Stimulated activated CD4-positive, alpha-beta T cell treated with anti-CD3 and anti-CD28 coated beads, Interleukin-15, amount 100 ng/mL, for 24 hours (primary cell): ENCODE measurements at places on chromosomes 16 and 17.
A peak's percentile ranks its signal among the peaks of the same experiment; 100 is the strongest.

- DNase-seq, result no peak
Measured at GRCh38 chr16:7290682-7291081, 42.0 kb upstream of the RBFOX1 start.

- no peak for DNase-seq
Measured at GRCh38 chr16:17887963-17888362, 417.2 kb upstream of the XYLT1 start.

DNA sequence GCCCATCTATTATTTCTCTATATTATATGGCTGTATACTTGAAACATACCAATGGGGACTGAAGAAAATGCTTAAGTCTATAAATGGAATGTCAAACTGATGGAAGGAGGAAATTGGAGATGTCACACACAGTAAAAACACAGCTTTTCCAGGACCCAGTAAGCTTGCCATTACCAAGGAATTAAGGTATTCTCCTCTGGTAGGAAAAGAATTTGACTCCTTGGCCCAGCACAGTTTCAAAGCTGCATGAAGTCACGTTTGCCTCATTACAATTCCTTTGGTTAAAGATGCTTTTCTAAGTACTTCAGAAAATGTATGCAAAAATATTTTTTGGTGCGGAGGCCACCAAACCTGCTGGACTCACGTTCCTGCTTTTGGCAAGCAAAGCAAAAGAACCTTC, 48.5 kb downstream of the CDH13 start:
- DNase-seq, result no peak

DNA sequence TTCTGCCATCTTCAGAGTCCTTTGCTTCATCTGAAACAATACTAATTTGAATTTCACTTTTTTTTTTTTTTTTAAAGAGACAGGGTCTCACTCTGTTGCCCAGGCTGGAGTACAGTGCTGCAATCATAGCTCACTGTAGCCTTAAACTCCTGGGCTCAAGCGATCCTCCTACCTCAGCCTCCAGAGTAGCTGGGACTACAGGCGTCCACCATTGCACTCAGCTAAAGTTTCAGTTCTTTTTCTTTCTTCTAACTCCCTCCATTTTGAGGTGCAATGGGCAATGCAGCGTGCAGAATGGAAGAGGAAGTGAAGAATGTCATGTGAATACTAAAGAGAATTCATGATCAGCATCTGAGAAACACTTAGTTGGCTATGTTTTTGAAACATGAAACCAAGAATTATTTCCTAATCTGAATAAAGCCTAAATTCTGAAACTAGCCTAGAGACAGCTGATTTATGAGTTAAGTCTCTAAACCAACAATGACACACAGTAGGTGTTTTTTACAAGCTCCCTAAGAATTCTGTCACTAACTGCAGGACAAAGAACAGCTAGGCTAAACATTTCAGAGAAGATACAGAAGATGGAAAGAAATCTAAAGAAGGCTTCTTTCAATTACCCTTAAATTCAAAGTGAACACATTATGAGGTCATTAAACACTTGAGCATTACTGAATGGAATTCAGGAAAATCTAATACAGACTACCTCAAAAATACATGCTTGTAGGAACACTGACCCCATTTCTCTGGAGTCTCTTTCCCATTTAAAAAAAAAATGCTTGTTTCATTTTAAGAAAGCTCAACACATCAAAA, 21.0 kb downstream of the SNN start:
- no peak for DNase-seq

DNA sequence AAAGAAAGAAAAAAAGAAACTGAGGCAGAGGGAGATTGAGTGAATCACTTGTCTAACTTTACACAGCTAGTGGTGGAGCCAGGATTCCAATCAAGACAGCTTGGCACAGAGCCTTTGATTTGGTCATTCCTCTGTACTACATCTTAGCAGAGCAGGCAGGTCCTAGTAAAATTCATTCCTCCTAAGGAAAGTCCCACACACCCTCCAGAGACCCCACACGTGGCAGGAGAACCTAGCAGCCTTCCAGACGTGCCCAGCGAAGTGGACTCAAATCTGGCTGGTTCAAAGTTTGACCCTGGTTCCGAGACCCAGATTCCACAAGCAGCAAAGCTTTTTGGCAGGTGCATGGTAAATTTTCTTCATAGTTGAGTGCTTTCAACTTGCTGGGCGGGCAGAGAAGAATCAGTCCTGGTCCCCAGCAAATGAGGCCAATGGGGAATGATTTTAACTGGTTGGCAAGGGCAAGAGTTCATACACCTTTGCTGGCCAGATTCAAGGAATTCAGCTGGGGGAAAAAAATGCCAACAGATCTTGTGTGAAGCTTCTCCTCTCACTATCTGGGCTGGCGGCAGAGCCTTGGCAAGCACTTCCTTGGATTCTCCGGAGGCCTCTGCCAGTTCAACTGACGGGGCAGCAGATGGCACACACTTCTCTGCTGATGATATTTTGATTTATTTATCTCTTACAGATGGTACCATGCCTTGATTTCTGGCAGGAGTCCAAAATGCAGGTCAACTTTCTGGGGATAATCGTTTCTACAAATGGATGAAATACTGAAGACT, 82.4 kb downstream of the GSG1L start:
- no peak for DNase-seq

GRCh38 chr16:14347706-14348105, 276.6 kb downstream of the MRTFB start:
- no peak for DNase-seq

DNA sequence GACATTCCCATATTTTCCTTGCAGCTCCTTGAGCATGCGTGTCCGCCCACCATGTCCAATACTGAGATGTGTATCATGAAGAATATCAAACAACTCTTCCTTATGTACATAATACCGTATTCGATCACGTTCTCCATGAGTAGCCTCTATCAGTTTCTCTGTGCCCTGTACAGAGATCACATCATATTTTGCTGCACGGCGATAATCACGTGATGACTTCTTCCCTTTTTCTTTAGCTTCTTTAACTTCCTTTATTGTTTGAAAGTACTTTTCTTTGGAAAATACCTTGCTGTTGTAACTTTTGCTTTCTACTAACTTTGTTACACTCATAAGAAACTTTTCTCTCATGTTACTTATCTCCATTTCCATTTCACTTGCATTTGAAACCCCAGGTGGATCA, 6.6 kb downstream of the KRABD2 start:
- DNase-seq, result no peak

- DNase-seq, result peak; percentile 75
Measured at GRCh38 chr17:74199306-74200092, 4.0 kb upstream of the RPL38 start.

DNA sequence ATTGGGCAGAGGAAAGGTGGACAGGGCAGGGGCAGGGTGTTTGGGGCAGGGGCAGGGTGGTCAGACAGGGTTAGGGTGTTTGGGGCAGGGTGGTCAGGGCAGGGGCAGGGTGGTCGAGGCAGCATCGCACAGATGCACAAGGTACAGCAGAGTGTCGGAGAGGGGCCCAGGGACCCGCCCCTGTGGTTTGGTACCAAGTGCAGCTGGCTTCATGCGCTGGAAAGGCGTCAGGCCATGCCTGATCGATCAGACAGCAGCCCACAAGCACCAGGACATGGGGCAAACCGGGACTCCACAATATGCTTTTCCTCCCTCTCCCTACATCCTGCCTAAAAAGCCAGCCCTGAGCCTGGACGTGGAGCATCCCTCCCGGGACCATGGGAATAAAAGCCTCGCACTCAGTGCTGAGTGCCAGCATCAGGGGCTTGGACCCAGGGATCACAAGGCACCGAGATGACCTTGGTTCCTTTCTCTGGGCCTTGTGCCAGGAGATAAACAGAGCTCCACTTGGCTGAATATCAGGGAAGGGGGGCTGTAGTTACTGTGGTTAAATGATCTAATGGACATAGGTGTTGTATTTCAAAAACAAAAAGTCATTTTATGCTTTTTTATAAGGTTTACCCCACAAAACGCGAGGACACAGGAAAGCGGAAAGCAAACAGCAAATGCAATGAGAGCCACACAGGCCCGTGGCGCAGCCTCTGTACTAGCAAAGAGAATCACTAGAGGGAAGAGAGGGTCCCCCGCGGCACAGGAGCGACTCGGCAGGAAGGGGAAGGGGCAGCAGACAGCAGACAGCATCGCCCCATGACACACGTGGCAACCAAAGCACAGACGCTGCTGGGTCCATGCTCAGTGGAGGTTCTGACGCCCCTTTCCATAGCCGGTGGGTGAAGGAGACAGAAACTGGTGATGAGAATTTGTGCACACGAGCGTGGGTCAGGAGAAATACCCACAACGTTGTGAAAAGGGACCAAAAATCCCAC, 5.3 kb upstream of the HEXD start:
- no peak for DNase-seq
